ENCODE measurements at places on chromosomes 11 and 22.
A peak's percentile ranks its signal among the peaks of the same experiment; 100 is the strongest.

- no peak overlapping the region for H3K27ac ChIP-seq
- H3K27me3 ChIP-seq, result no peaks in the 10 kb centered on the region
- peaks cover 19% of the 10 kb centered on the region for H3K4me1 ChIP-seq
- H3K4me3 ChIP-seq, result no peak overlapping the region
Observed at GRCh38 chr11:71459076-71459766, 6.2 kb downstream of the NADSYN1 start.

- no peaks in the 10 kb centered on the region for H3K36me3 ChIP-seq
- H3K27me3 ChIP-seq, result no peaks in the 10 kb centered on the region
- no peak overlapping the region for H3K27ac ChIP-seq
- no peak for DNase-seq
Observed at GRCh38 chr11:40825201-40825834, 634.1 kb downstream of the LRRC4C start.

GRCh38 chr11:116503216-116504160 lies 269.3 kb downstream of the BUD13 start:
- no peaks in the 10 kb centered on the region for H3K36me3 ChIP-seq
- no peak overlapping the region for H3K4me3 ChIP-seq
- no peak overlapping the region for H3K27ac ChIP-seq
- peaks cover 34% of the 10 kb centered on the region for H3K27me3 ChIP-seq
- DNase-seq, result no peak

- H3K27me3 ChIP-seq, result no peaks in the 10 kb centered on the region
- H3K36me3 ChIP-seq, result peaks cover 88% of the 10 kb centered on the region
- no peak overlapping the region for H3K4me3 ChIP-seq
Observed at GRCh38 chr22:37290737-37291136, 8.4 kb downstream of the CYTH4 start.

GRCh38 chr11:14067686-14068085 lies 105.2 kb downstream of the SPON1 start:
- H3K4me1 ChIP-seq, result peaks cover 13% of the 10 kb centered on the region
- DNase-seq, result no peak
- peaks cover 11% of the 10 kb centered on the region for H3K27me3 ChIP-seq
- no peak overlapping the region for H3K4me3 ChIP-seq
- no peaks in the 10 kb centered on the region for H3K36me3 ChIP-seq
- no peak overlapping the region for H3K27ac ChIP-seq

GRCh38 chr11:62928011-62928410 lies 6.8 kb upstream of the CHRM1 start:
- peaks cover 11% of the 10 kb centered on the region for H3K4me1 ChIP-seq
- no peaks in the 10 kb centered on the region for H3K36me3 ChIP-seq
- no peak overlapping the region for H3K4me3 ChIP-seq

GRCh38 chr11:66510990-66511339 lies 530 bp downstream of the BBS1 start:
- H3K27me3 ChIP-seq, result no peaks in the 10 kb centered on the region
- peaks cover 17% of the 10 kb centered on the region for H3K4me1 ChIP-seq
- no peak for DNase-seq
- H3K36me3 ChIP-seq, result peaks cover 14% of the 10 kb centered on the region
- H3K4me3 ChIP-seq, result peak overlapping the region; percentile 91

DNA sequence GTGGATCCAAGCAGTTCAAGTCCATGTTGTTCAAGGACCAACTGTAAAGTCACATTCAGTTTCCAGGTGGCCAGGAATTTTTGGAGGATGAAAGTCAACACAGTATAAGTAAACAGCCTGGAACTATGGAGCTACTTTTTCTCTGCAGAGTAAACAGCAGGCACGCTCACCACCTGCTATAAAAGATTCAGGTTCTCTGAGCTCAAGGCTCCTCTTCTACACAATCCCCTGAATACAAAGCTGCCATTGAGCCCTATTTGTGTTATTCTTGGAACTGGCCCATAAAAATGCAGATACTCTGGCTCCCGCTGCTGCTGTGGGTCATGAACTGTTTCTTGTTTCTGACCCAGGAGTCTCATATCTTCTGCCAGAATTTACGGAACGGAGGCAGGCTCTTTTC lies 56.9 kb upstream of the PRR5 start:
- H3K27ac ChIP-seq, result no peak overlapping the region
- no peaks in the 10 kb centered on the region for H3K4me1 ChIP-seq
- H3K27me3 ChIP-seq, result peaks cover 12% of the 10 kb centered on the region
- DNase-seq, result no peak

Measured in activated CD4-positive, alpha-beta T cell treated with anti-CD3 and anti-CD28 coated beads, Interleukin-2, amount 10 ng/mL, durations not matched to agents 24 days and 14 days (primary cell).